ENCODE measurements at places on chromosomes 5 and 9.
A peak's percentile ranks its signal among the peaks of the same experiment; 100 is the strongest.

DNA sequence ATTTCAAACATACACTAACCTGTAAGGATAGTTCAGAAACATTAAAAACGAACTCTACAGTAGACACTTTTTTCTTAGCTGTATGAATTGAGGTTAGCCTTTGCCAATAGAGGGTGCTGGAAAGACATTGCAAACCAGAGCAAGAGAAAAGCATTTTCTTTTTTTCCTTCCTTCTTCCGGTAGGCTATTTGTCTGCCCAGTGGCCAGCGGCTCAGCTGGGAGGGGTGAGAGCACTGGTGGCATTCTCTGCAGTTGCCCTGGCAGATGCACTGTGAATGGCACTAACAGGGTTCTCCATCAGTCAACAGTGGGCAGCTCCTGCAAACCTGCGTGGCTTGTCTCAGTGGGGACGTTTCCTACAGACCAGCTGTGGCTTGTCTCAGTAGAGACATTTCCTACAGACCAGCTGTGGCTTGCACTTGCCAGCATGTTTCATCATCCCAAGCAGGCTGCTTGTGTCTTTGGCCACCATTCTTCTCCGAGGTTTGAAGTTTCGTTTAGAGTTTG is 984.5 kb upstream of the CDH18 start:
- DNase-seq = peak; percentile 86

DNA sequence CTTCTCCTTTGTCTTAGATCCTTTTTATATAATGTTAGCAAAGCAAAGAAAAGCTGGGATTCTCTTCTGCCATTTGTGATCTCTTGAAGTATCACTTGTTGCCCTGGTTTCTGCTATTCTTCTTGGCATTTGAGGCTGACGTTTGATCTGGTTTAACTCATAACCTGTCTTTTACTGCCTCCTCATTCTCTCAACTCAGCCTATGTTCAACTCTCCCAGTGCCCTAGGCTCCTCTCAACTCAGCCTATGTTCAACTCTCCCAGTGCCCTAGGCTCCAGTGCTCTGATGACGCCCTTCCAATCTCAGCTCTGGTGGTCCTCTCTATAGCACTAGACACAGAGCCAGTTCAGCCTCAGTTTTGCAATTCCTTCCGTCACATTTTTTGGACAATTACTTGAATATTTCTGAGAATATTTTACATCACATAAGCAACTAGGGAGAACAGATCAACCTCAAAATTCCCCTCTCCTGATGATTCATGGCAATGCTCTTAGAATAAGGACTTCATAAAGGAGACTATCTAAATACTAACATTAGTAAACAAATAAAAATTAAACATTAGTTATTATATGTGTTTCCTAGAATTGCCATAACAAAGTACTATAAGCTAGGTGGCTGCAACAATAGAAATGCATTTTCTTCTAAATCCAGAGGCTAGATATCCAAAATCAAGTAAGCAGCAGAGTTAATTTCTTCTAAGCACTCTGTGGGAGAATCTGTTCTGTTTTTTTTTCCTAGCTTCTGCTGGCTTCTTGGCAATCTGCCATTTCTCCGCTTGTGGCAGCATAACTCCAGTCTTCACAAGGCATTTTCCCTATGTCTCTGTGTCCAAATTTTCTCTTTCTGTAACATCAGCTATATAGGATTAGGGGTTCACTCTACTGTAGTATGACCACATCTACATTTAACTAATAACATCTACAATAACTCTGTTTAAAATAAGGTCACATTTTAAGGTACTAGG is 662.1 kb upstream of the FTMT start:
- peak; percentile 77 for DNase-seq

GRCh38 chr9:8905731-8906130 is 1106.2 kb upstream of the DMAC1 start:
- DNase-seq = peak; percentile 8

DNA sequence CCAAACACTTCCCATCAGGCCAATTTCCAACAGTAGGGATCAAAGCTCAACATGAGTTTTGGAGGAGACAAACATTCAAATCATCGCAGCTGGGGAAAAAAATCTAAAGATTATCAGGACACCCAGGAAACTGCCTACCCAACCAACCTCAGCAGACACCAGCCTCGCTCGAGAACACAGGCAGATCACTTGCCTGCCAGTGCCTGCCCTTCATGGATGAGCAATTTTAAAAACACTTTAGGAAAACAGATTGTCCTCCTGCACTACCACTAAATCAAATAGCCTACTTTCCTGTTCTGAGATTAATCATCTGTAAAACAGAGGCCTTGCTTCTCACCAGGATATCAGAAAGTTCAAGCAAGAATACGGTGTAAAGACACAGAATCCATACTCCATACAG is 14.7 kb upstream of the TMEM174 start:
- DNase-seq = no peak

DNA sequence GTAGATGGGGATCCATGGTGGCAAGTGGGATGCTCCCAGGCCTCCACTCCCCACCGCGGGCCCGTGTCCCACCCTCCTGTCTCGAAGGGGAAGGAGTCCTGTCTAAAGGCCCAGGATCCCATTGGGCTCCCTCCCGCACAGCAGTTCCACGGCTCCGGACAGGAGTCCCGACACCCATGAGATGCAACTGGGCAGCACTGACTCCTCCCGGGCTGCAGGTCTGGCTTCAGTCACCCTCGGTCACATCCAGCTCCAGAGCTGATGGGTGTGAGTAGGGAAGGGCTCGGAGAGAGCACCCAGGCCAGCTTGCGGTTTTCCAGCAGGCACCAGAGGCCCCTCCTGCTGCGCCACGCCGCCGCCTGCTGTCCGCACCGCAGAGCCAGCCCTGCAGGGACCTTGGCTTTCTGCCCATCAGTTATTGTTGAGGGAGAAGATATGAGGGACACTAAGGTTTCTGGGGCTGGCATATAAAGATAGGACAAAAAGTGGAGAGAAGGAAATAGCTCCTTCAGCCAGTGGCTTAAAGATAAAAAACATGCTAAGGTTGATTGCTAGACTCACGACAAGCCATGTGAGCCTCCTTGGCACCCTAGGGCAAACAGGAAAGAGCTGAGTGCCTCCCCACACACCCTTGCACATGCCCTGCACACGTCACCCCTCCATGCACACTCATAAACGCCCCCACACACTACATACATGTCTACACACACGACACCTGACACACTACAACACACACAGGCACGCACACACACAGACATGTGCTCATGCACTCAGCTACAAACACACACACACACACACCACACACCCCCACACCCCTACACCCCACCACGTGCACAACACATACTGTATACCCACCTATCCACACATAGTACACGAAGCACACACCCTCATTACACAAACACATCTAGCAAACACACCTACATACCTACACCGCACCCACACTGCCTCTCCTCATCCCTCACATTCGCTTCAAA is 79.0 kb downstream of the AK8 start:
- no peak for DNase-seq

- DNase-seq = peak; percentile 41
Observed at GRCh38 chr5:32506201-32506661, 61.7 kb upstream of the ZFR start.

- no peak for DNase-seq
Observed at GRCh38 chr5:96743805-96744204, 63.9 kb downstream of the ERAP1 start.

- DNase-seq = peak; percentile 33
Observed at GRCh38 chr5:169826618-169827017, 153.7 kb downstream of the INSYN2B start.

DNA sequence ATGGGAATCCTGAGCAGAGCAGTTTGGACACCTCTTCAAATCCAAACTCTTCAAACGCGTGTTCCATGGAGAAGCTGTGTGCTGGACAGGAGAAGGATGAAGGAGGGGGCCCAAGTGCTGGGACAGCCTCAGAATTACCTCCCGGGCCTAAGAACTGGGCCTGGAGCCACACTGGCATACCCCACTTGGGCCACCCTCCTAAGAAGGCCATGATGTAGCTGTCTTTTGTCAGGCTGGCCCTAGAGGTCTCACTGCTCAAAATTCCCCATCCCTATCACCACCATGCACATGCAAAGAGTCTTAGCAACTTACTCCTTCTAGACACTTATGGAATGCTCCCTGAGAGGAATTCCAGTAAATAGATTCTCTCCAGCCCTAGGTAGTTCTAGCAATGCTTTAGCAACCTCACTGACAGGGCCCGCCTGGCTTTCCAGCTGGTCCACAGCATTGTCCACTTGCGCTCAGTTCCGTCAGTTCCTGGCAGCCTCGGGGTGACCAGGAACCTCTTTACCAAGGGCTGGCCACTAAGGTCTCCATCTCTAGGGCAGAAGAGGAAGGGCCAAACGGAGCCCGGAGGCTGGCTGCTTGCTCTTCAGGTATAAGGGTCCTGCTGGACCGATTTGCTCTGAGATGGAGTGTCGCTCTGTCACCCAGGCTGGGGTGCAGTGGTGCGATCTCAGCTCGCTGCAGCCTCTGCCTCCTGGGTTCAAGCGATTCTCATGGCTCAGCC is 75.3 kb downstream of the RGS3 start:
- no peak for DNase-seq

DNA sequence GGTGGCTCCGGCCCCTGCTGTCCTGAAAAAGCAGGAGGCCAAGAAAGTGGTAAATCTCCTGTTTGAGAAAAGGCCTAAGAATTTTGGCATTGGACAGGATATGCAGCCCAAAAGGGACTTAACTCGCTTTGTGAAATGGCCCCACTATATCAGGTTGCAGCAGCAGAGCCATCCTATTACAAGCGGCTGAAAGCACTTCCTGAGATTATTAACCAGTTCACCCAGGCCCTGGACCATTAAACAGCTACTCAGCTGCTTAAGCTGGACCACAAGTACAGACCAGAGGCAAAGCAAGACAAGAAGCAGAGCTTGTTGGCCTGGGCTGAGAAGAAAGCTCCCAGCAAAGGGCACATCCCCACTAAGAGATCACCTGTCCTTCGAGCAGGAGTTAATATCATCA is 89.7 kb downstream of the MLLT3 start:
- DNase-seq = no peak

- no peak for DNase-seq
Observed at GRCh38 chr9:27382975-27383374, 86.0 kb upstream of the EQTN start.

DNA sequence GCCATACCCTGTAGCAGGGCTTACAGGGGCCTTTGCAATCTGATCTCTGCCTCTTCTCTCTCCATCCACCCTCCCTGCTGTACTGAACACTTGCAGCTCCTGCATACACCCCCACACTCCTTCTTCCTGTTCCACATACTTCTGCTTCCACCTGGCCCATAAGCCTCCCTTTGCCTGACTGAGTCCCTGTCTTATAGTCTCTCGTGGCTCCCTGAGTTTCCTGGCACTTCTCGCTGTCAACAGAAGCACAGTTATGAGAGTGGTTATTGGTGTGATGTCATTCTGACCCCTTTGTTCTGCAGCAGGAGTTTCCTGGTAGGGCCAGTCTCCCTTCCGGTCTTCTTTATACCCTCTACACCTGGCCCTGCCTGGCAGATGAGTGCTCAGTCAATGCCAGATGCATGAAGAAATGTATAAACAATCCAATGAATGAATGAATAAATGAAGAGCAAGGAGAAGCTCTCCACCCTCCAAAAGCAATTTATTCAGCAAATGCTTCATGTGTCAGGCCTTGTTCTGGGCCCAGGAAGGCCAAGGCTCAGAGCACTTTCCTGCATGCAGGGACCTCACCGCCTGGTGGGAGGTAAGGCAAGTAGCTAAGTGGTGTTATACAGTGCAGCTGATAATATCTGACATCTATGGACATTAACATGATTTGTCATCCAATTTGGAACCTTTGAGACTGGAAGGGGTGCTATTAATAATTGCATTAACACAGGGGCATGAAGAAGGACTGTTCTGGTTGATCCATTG is 20.5 kb upstream of the CSF1R start:
- DNase-seq = no peak

GRCh38 chr5:9347541-9348295 is 198.2 kb downstream of the SEMA5A start:
- DNase-seq = no peak

- DNase-seq = peak; percentile 82
Observed at GRCh38 chr5:123036391-123037103, at the start of gene PPIC. TSS of gene PPIC (minus strand) at chr5:123036725. CDS start at chr5:123036625, 100 bp downstream.

GRCh38 chr9:99387431-99387830 is 165.3 kb downstream of the SEC61B start:
- no peak for DNase-seq

- DNase-seq = no peak
Observed at GRCh38 chr9:1331546-1332038, 281.4 kb downstream of the DMRT2 start.

- DNase-seq = no peak
Observed at GRCh38 chr5:581266-581665, 30.9 kb upstream of the CEP72 start.

DNA sequence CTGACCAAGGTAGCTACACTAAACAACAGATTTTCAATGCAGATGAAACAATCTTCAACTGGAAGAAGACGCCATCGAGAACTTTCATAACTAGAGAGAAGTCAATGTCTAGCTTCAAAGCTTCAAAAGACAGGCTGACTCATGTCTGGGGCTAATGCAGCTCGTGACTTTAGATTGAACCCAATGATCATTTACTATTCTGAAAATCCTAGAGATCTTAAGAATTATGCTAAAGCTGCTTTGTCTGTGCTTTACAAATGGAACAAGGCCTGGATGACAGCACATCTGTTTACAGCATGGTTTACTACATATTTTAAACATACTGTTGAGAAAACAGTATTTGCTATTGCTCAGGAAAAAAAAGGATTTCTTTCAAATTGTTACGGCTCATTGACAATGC is 54.9 kb downstream of the RICTOR start:
- no peak for DNase-seq

GRCh38 chr5:92402045-92402444 is 1018.9 kb upstream of the ARRDC3 start:
- peak; percentile 18 for DNase-seq

DNA sequence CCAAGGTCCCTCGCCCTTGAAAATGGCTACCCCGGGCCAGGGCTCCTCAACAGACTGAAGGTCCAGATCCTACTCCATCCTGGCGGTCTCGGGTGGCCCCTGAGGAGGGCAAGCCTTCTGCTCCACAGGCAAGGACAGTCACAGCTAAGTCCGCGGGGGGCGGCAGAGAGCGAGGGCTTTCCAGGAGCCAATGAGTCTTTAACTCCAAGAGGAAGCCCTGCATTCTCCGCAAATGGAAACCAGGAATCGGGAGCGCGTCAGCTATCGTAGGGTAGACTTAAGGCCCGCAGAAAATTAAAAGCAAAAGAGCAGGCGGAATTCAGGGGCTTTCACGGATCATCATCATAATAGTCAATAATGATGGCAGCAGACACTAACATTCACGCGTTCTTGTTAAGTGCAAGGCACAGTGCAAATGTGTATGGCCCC is 87.8 kb upstream of the TNFAIP8 start:
- DNase-seq = peak; percentile 95

Measured in fibroblast of pulmonary artery (primary cell).